ENCODE measurements at places on chromosomes 16 and 17. TPM values are rescaled to one million over a fixed set of nuclear protein-coding genes. Genes with fewer than 3 reads are reported as not detected.

The TM4SF5 gene
- polyA plus RNA-seq = not detected

The CES5A gene
- not detected for polyA plus RNA-seq

The OR1A2 gene
- not detected for polyA plus RNA-seq

The TBX6 gene
- polyA plus RNA-seq = 0.06 TPM

The CES4A gene
- polyA plus RNA-seq = 4.0 TPM

The PRR15L gene
- not detected for polyA plus RNA-seq

The TBC1D3E gene
- polyA plus RNA-seq = not detected

The SOX15 gene
- polyA plus RNA-seq = 1.0 TPM

GRCh38 chr17:27807567-27808470 is 7.5 kb upstream of the NOS2 start:
- DNase-seq = no peak

- no peak for DNase-seq
These were observed 797 bp upstream of the RAB11FIP3 start for GRCh38 chr16:424623-425081.

DNA sequence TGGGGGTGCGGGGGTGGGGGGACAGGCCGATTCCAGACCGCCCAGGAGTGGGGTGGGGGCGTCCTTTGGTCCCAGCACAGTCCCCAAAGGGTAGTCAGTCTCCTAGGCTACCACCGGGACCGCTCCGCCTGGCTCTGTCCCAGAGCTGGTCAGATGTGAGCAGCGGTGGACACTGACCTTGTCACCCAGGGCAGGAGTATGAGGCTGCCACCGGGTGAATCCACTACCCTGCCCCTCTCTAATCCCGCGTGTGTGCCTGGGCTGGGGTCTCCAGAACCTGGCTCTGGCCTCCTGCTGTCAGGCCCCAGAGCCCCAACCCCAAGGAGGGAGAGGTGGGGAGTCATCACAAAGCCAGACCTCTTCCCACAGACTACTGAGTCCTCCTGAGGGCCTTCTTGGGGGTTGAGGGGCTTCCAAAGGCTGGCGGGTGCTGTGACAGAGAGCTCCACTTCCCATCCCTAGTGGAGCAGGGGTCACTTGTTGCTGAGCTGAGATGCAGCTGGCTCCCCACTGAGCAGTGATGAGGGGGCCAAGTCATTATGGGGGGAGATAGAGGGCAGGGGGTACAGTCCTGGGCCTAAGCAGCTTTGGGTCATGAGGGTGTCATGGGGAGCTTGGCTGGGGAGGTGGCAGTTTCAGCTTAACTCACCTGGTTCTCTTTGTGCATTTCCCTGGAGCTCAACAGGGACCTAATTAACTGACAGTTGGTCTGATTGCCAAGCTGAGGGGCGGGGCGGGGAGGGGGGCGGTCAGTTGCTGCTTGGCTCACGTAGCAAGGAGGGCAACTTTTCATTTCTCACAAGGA is 1.2 kb downstream of the PPP1R1B start:
- no peak for DNase-seq

GRCh38 chr17:52159246-52160135 is 977 bp upstream of the CA10 start:
- DNase-seq = no peak

DNA sequence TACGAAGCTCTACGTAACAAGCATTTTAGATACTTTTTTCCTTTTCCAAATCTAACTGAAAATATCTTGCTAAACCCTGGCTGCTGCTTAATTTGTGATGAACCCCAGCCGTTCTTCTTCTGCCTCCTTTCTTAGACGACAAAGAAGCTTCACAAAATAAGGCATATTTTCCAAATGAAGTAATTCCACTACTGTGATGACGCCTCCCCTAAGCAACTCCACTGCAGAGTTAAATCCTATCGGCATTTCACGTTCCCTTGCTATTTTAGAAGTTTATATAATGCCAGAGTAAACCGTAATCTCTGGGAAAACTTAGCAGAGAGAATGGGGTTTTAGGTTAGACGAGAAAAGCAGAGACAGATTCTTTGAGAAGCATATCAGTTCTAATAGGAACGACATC is 683.1 kb upstream of the SALL1 start:
- peak; percentile 47 for DNase-seq

DNA sequence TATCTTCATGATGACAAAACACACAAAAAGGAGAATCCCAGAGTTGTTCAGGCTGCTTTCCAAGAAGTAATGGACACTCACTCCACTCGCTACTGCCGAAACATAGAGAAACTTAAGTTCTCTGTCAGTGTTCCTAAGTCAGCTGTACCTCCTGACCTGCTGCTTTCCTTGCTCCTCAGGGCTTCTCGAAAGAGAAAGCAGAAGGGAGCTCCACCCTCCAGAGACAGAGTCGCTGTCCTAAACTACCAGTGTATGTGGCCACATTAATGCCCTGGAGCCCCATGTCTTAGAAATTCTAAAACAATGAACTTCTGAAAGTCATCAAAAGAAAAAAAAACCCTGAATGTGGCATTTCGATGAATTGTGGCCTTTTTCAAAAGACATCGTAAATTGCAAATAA is 390.8 kb upstream of the MON1B start:
- DNase-seq = no peak

DNA sequence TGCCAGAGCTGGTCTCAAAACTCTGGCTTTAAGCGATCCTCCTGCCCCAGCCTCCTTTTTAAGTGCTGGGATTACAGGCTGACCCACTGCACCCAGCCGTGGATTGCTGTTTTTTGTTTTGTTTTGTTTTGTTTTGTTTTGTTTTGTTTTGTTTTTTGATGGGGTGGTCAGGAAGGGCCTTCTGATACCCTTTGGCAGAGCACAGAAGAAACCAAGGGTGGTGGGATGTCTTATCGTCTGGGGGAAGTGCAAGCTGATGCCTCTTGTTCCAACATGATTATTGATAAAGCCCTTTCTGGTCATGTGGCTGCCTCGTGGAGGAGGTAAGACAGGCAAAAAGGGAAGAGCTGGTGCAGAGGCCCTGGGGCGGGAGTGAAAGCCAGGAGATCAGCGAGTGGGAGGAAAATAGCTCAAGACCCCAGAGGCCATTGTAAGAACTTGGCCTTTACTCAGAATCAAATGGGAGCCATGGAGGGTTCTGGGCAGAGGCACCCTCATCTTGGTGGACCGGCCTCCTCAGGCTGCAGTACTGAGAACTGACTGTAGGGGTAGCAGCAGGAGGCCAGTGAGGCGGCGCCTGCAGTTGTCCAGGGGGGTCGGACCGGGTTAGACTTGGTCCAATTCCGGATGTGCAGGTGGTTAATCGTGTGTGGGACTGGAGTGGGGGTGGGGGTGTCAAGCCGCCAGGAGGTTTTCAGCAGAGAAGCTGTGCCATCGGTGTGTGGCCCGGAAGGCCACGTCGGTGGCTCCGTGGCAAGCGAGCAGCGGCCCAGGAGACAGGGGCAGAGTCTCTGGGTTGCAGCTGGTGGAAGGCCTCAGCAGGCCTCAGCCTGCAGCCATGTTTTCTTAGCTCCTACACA is 84.4 kb upstream of the GSE1 start:
- no peak for DNase-seq

DNA sequence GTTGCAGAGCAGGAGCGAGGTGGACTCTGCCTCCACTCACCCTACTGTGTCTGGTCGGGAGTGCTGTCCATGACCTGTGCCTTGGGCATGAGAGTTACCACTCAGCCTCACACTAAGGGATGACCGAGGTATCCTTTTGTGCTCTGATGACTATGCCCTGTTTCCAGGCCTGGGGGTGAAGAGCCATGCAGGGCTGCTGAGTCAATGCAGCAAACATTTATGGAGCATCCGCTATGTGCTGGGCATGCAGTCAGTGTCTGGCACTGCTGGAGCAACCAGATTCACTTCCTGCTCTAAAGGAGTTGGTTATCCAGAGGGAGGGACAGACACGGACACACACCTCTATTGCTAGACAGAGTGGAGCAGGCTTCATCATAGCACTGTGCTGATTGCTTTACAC is 7.6 kb upstream of the HNF1B start:
- DNase-seq = peak; percentile 77

GRCh38 chr17:47864791-47865216 is 13.8 kb upstream of the SP6 start:
- DNase-seq = no peak

GRCh38 chr17:38967290-38967738 is at the start of gene FBXO47:
FBXO47 (minus strand) TSS chr17:38967403; CDS start chr17:38963025, 4,378 bp downstream.
- DNase-seq = peak; percentile 38

DNA sequence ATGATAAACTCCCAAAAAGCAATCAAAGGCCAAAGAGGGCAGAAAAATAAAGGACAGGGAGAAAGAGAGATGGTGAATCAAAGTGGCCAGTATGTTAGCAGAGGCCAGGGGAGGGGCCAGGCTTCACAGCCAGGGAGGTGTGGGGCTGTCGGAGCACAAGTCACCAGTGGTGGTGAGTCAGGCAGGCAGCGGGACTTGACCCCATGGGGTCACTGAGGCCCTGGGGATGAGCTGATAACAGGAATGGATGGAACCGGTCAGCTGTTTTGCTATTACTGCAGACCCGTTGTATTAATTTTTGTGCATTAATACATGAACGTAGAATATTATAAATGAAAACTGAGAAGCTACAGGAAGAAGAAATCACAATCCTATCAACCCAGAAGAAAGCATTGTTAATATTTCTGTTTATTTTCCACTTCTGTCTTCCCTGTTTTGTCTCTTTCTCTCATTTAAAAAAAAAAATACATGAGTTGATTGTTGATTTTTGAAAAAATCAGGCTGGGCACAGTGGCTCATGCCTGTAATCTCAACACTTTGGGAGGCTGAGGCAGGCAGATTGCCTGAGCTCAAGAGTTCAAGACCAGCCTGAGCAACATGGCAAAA is 106.9 kb downstream of the SOCS1 start:
- DNase-seq = peak; percentile 27

- no peak for DNase-seq
These were observed 56.0 kb downstream of the CLUH start for GRCh38 chr17:2655546-2655945.

GRCh38 chr16:67284699-67285646 is 5.6 kb downstream of the PLEKHG4 start:
- peak; percentile 12 for DNase-seq

DNA sequence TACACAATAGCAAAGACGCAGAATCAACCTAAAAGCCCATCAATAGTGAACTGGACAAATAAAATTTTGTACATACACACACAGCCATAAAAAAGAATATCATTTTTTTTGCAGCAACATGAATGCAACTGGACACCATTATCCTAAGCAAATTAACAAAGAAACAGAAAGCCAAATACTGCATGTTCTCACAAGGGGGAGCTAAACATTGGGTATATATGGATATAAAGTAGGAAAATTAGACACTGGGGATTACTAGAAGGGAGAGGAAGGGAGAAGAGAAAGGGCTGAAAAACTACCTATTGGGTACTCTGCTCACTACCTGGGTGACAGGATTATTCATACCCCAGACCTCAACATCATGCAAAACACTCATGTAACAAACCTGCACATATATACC is 28.2 kb downstream of the ADAMTS18 start:
- DNase-seq = peak; percentile 1

GRCh38 chr17:22703786-22704441 is 1011.6 kb downstream of the KCNJ18 start:
- DNase-seq = no peak

- peak; percentile 83 for DNase-seq
These were observed 40.7 kb downstream of the RGS9 start for GRCh38 chr17:65177901-65178300.

- DNase-seq = no peak
These were observed 6.8 kb upstream of the ATP2C2 start for GRCh38 chr16:84361546-84361945.

DNA sequence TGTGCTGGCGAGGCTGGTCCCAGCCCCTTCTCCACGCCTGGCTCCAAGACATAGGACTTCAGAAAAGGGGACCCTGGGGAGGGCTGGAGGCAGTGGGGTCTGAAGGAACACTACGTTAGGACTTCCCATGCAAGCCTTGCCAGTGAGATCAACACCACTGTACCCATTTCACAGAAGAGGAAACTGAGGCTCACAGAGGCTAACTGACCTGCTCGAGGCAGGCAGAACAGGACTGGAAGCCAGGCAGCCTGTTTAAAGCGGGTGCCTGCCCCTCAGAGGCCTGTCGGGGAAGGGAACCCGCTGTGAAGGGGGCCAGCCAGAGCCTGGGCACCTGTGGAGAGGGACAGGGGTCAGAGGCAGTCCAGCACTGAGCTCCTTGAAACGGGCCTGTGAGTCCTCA is 32.3 kb downstream of the PEMT start:
- DNase-seq = no peak

Data from IMR-90 (cell line).